ENCODE measurements at places on chromosomes 1 and 21.

DNA sequence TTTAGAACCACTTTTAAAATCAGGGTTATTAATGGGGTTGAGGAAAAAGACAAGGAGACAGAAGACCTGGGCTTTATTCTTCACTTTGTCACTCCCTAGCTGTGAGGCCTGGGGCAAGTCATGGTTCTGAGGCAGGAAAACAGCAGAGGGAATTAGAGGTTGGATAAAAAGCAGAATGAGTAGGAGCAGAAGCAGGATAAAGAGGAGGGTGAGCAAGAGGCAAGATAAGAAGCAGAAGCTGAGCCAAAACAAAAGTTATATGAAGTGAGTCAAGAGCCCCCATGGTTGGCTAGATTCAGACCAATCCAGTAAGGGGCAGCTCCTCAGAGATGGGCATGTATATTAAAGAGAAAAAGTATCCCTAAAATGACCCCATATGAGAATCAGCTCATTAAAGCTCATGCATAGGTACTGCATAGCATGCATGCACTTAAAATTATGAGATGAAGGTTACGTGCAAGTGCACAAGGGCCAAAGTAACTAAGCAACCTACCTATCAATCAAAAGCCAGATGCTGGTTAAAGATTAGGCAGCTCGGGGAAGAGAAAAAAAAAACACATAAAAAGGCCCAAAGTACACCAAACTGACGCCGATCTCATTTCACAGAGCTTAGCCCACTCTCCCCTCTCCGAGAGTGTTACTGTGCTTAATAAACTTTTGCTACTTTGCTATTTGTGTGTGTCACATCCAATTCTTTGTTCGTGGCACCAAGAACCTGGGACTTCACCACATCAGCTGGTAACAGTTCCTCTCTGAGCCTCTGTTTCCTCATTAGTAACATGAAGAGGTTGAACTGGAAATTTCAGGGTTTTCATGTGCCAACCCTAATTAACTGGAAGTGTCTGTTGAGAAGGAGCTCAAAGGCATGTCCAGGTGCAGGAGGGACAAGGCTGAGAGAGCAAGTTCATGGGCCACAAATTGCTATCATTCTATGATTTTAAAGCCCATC, 2.2 kb downstream of the AVPR1B start:
- no peak for DNase-seq

DNA sequence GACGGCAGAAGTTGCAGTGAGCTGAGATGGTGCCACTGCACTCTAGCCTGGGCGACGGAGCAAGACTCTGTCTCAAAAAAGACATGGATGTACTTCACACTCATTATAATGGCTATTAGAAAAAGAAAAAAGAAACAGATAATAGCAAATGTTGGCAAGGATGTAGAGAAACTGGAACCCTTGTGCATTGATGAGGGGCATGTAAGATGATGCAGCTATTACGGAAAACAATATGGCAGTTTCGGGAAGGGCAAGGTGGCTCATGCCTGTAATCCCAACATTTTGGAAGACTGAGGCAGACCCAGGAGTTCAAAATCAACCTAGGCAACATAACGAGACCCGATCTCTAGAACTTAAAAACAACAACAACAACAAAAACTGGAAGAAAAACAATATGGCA, 22.3 kb downstream of the TRIT1 start:
- no peak for DNase-seq

GRCh38 chr1:245987219-245987545, 519.9 kb downstream of the SMYD3 start:
- DNase-seq: no peak

- DNase-seq: no peak
Measured at GRCh38 chr1:82634266-82634665, 833.5 kb downstream of the ADGRL2 start.

- DNase-seq: no peak
Measured at GRCh38 chr1:10253755-10254154, 43.4 kb downstream of the KIF1B start.
